ENCODE measurements at places on chromosomes 16 and 17. TPM values are rescaled to one million over a fixed set of nuclear protein-coding genes. Genes with fewer than 3 reads are reported as not detected.

DNA sequence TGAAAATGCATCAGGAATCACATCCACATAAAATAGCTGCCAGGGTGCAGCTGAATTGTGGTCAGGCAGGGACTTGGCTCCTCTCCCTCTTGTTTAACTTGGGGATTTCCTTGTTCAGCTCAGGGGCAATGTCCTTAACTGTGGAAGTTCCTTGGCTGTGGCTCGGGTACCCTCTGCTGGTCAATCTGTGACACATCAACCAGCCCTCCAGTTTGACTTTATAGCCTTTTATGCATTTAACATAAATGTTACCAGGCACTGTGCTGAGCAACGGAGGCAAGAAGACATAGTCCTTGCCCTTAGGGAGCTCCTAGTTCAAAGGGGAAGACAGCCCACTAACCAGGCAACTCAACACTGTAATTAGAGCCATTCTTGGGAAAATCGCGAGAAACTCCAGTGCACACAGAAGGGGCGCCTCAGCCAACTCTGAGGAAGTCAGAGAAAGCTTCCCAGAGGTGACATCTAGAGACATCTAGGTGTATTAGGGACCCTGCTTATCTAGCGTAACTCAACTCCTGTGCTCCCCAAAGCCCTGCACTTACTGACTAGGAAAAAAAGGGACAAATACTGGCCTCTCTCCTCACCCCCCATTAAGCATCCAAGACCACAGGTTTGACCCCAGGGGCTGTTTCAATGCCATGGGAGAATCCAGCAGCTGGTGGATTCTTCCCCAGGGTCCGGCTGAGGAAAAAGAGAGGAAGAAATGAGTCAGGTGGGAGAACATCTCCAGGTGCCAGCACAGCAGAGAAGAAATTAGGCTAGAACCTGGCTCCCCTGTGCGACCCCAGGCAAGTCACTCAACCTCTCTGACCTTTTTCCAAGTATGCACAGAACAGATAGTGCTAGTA, 17.3 kb upstream of the EEF2K start:
- peaks cover 24% of the 10 kb centered on the region for H3K4me1 ChIP-seq
- DNase-seq = peak; percentile 89
- H3K36me3 ChIP-seq = no peaks in the 10 kb centered on the region

DNA sequence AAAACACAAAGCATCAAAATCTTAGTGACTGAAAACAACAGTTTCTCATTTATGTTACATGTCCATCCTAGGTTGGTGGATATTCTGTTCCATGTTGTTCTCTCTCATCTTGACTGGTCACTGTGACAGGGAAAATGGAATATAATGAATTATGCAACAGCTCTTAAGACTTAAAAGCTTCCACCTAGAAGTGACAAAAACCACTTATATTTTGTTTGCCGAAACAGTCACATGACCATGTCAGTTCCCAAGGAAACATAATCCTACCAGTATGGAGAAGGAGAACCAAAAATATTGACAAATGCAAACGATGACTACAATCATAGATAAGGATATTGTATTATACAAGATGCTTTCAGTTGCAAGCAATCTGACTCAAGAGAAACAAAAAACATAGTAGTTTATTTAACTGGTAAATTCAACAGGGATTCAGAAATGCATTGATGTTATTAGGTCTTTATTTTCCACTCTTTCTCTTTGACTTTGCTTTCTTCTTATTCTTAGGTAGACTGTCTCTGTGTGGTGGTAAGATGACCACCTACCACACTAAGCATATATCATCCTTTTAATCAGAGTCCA, 103.8 kb downstream of the SSH2 start:
- no peaks in the 10 kb centered on the region for H3K27me3 ChIP-seq
- no peaks in the 10 kb centered on the region for H3K4me1 ChIP-seq
- no peaks in the 10 kb centered on the region for H3K36me3 ChIP-seq
- no peak for DNase-seq

GRCh38 chr17:34252095-34252443, 3.0 kb upstream of the CCL2 start:
- peaks cover 75% of the 10 kb centered on the region for H3K4me1 ChIP-seq
- H3K27ac ChIP-seq = peak overlapping the region; percentile 95
- peak; percentile 77 for DNase-seq
- no peaks in the 10 kb centered on the region for H3K36me3 ChIP-seq
- H3K4me3 ChIP-seq = peak overlapping the region; percentile 78

GRCh38 chr17:6244796-6245195, 174.6 kb downstream of the WSCD1 start:
- H3K4me3 ChIP-seq = no peak overlapping the region
- H3K27me3 ChIP-seq = no peaks in the 10 kb centered on the region
- H3K27ac ChIP-seq = no peak overlapping the region
- no peaks in the 10 kb centered on the region for H3K4me1 ChIP-seq

DNA sequence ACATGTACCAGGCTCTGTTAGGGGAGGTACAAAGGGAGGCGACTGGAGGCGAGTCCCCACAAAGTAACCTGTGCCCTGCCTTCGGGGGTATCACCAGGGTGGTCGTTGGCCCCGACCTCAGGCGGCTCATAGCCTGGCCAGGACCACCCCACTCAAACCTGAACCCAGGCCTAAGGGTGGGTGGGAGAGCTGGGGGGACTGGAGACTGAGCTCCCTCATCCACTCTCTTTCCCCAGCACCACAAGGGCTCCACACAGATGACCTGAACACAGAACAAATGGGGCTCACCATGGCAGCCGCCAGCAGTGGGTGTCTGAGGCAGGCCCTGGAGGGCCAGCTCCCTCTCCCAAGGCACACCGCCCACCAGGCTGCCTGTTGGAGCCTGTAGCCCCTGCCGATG, 120.6 kb upstream of the TNRC6C start:
- H3K27ac ChIP-seq = no peak overlapping the region
- H3K4me3 ChIP-seq = no peak overlapping the region
- H3K4me1 ChIP-seq = peaks cover 25% of the 10 kb centered on the region
- H3K27me3 ChIP-seq = no peaks in the 10 kb centered on the region
- DNase-seq = no peak

DNA sequence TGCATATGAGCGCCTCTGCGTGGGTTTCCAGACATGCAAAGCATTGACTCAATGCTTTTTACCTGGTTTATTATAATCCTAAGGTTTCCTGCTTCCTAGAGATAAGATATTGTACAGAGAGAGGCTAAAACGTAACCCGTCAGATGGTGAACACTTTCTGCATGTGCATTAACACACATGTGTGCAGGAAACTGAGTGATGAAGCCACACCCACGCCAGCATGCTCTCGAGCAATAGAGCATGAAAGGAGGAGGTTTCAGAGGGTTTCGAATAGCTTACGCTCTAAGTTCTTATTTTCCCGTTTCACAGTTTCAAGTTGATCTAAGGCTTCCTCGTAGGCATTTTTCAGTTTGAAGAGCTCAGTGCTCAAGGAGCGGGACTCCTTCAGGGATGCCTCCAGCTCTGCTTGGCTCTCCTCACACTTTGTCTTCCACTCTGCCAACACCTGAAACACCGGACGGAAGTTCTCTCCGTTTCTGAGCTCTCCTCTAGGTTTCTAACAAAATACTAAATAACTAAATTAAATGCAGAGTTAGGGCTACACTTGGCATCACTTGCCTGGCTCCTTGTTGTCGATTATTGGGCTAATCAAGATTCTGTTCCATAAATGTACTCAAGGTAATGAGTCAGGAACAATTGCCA, 23.2 kb downstream of the MYH3 start:
- H3K36me3 ChIP-seq = no peaks in the 10 kb centered on the region
- H3K4me3 ChIP-seq = no peak overlapping the region
- H3K27me3 ChIP-seq = no peaks in the 10 kb centered on the region
- no peak for DNase-seq

DNA sequence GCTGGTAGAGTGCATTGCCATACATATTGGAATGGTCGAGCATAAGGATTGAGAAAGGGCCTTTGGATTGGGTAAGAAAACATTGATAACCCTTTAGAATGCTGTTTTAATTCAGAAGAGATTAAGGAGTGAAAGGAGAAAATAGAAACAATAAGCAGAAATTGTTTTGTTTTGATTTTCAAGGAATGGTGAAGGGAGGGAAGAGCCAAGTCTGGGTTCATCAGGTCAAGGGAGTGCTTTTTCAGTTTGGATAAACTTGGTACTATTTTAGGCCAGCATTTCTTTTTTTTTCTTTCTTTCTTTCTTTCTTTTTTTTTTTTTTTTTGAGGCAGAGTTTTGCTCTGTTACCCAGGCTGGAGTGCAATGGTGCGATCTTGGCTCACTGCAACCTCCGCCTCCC, 50.3 kb downstream of the SNTB2 start:
- DNase-seq = no peak
- no peaks in the 10 kb centered on the region for H3K36me3 ChIP-seq
- no peak overlapping the region for H3K27ac ChIP-seq
- H3K27me3 ChIP-seq = no peaks in the 10 kb centered on the region
- H3K4me1 ChIP-seq = peaks cover 14% of the 10 kb centered on the region

DNA sequence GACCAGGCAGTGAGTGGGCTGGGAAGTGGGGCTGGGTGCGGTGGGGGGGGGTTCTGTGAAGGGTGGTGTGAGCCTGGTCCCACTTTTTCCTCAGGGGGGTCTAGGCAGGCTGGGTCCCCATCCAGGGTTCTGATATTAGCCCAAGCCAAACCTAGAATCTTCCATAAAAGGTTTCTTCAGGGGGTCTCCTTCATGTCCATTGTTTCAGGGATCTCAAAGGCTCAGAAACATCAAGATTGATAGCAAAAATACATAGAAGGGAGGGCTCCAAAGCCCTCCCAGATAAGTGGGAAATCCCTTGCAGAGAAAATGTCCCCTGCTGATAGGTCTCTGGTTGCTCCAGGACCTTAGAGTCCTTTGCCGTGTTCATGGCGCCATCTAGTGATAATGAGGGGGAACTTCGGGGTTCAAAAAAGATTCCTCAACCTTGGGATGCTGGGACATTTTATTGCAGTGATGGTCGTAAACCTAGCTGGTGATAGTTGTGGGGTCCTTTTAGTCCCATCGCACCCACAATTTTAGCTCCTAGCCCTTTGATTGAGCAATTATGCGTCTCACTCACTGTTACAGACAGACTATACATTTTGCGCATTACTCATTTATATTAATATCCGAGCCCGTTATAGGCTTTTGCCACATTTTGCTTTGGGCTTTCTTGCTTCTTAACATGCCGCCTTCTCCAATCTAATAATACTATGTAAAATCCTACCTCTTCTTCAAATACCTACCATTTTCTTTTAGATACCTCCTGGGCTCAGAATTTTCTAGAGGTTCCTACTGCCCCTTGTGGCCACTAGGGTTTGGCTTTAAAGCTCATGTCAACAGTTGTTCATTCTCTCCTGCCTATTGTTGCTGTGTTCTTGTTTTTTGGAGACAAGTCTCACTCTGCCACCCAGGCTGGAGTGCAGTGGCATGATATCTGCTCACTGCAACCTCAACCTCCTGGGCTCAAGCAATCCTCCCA, 35.1 kb downstream of the IGF2BP1 start:
- no peaks in the 10 kb centered on the region for H3K4me1 ChIP-seq
- H3K4me3 ChIP-seq = no peak overlapping the region
- no peaks in the 10 kb centered on the region for H3K36me3 ChIP-seq
- H3K27me3 ChIP-seq = no peaks in the 10 kb centered on the region
- no peak overlapping the region for H3K27ac ChIP-seq

- H3K27ac ChIP-seq = no peak overlapping the region
- no peaks in the 10 kb centered on the region for H3K27me3 ChIP-seq
- no peaks in the 10 kb centered on the region for H3K36me3 ChIP-seq
- H3K4me3 ChIP-seq = no peak overlapping the region
Observed at GRCh38 chr16:3215601-3216262, 19.2 kb downstream of the ZNF200 start.

- H3K4me3 ChIP-seq = peak overlapping the region; percentile 92
- H3K27ac ChIP-seq = peak overlapping the region; percentile 70
- peaks cover 2% of the 10 kb centered on the region for H3K36me3 ChIP-seq
- DNase-seq = peak; percentile 40
Observed at GRCh38 chr17:63740464-63741142, 996 bp downstream of the STRADA start.

DNA sequence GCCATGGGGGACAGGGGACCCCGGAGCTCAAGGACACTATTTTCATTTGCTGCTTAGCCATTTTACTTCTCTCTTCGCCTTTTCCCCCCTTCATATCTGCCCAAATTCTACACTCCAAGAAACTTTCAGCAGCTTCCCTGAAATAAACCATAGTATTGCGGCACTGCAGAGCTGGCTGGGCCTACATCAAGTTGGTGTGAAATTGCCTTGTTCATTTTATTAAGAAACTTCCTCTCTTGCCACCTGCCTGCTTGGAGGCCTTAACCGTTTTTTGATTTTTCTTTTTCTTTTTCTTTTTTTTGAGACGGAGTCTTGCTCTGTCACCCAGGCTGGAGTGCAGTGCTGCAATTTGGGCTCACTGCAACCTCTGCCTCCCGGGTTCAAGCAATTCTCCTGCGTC, 7.4 kb upstream of the CPNE2 start:
- H3K27ac ChIP-seq = no peak overlapping the region
- no peaks in the 10 kb centered on the region for H3K27me3 ChIP-seq
- H3K4me1 ChIP-seq = no peaks in the 10 kb centered on the region
- DNase-seq = no peak
- no peaks in the 10 kb centered on the region for H3K36me3 ChIP-seq

GRCh38 chr16:85652431-85653221, 36.1 kb downstream of the GINS2 start:
- H3K27ac ChIP-seq = no peak overlapping the region
- DNase-seq = peak; percentile 82
- H3K4me3 ChIP-seq = no peak overlapping the region

DNA sequence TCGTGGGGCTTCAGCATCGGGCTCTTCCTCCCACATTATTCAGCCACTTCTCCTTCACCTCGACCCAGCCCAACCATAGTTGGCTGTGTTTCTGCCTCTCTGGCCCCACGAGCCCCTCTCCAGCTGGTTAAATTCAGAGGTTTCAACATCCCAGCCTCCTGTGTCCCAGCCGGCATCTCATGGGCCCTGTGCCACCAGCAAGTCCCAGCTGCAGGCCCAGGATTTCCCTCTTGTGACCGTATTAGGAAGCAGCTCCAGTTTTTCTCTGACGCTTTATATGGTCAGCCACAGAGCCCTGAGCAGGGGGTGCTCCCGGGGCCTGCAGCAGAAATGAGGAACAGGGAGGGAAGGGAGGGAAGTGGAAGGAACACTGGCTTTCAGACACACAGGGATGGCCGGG, 27.4 kb downstream of the MYH11 start:
- H3K4me3 ChIP-seq = no peak overlapping the region
- H3K27me3 ChIP-seq = peaks cover 22% of the 10 kb centered on the region
- DNase-seq = peak; percentile 22
- no peak overlapping the region for H3K27ac ChIP-seq

TEKT5 gene
- total RNA-seq = not detected

KRT34 gene
- total RNA-seq = 73.5 TPM

CCDC78 gene
- total RNA-seq = 1.0 TPM

UBE2O gene
- 17.2 TPM for total RNA-seq

SDF2 gene
- total RNA-seq = 52.3 TPM

VASN gene
- total RNA-seq = 234 TPM
